Omental fat pad (tissue), 4 donors: ENCODE measurements at places on chromosomes 1 and 21. TPM values are rescaled to one million over a fixed set of nuclear protein-coding genes. Genes with fewer than 3 reads are reported as not detected.

Gene SPRR5
- not detected for total RNA-seq

Gene REN
- 1.4 TPM for total RNA-seq

Gene BARHL2
- total RNA-seq = not detected

Gene MX2
- total RNA-seq = 35.8 TPM

Gene KCNN3
- total RNA-seq = 2.4 TPM

Gene NBPF4
- total RNA-seq = not detected

- DNase-seq = no peak
These were observed 15.8 kb downstream of the DENND2D start for GRCh38 chr1:111184663-111185062.

DNA sequence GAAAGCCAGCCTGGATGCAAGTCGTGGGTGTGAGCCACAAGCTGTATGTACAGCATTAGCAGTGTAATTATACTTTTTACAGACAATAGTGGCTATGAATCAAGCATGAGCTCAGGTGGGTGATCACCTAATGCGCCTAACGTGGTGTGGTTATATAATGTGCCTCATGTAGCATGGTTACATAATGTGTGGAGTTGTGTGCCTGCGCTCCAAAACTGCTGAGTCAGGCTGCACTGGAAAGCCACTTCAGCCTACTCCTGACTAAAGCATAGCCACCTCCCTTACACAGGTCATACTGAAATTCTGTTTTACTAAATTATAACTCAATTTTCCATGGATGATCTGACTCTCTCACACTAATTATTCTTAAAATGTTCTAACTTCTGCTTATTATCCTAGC lies 69.8 kb downstream of the KCNT2 start:
- DNase-seq = no peak

DNA sequence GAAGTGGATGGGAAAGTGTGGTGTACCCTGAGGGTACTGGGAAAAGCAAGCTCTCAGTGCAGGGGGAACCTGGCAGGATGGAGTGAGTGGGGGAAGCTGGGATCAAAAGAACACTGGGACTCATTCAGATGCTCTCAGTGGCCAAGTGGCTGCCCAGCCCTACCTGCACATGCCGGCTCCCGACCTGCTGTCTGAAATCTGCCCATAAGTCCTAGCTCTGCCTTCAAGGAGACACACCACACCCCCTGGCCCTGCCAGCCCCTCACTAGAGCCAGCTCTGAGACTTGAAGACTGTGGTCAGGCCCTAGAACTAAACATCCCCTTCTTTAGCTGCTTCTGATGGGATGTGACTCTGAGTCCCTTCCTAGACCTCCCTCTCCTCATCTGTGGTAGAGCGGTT lies 2.2 kb downstream of the TMEM54 start:
- DNase-seq = no peak

GRCh38 chr1:200856716-200857357 lies 15.9 kb upstream of the GPR25 start:
- no peak for DNase-seq

GRCh38 chr1:171188388-171189266 lies 3.5 kb downstream of the FMO2 start:
- peak; percentile 58 for DNase-seq

GRCh38 chr1:114075105-114075504 lies 78.6 kb downstream of the SYT6 start:
- no peak for DNase-seq

GRCh38 chr1:54314696-54315095 lies 91.5 kb downstream of the SSBP3 start:
- no peak for DNase-seq

DNA sequence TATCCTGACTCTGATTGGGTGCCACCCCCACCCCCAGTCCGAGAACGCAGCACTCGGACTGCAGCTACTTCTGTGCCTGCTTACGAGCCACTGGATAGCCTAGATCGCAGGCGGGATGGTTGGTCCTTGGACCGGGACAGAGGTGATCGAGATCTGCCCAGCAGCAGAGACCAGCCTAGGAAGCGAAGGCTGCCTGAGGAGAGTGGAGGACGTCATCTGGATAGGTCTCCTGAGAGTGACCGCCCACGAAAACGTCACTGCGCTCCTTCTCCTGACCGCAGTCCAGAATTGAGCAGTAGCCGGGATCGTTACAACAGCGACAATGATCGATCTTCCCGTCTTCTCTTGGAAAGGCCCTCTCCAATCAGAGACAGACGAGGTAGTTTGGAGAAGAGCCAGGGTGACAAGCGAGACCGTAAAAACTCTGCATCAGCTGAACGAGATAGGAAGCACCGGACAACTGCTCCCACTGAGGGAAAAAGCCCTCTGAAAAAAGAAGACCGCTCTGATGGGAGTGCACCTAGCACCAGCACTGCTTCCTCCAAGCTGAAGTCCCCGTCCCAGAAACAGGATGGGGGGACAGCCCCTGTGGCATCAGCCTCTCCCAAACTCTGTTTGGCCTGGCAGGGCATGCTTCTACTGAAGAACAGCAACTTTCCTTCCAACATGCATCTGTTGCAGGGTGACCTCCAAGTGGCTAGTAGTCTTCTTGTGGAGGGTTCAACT lies 2.1 kb downstream of the RBM15 start:
- no peak for DNase-seq

GRCh38 chr1:58836408-58836807 lies 52.6 kb upstream of the JUN start:
- no peak for DNase-seq

DNA sequence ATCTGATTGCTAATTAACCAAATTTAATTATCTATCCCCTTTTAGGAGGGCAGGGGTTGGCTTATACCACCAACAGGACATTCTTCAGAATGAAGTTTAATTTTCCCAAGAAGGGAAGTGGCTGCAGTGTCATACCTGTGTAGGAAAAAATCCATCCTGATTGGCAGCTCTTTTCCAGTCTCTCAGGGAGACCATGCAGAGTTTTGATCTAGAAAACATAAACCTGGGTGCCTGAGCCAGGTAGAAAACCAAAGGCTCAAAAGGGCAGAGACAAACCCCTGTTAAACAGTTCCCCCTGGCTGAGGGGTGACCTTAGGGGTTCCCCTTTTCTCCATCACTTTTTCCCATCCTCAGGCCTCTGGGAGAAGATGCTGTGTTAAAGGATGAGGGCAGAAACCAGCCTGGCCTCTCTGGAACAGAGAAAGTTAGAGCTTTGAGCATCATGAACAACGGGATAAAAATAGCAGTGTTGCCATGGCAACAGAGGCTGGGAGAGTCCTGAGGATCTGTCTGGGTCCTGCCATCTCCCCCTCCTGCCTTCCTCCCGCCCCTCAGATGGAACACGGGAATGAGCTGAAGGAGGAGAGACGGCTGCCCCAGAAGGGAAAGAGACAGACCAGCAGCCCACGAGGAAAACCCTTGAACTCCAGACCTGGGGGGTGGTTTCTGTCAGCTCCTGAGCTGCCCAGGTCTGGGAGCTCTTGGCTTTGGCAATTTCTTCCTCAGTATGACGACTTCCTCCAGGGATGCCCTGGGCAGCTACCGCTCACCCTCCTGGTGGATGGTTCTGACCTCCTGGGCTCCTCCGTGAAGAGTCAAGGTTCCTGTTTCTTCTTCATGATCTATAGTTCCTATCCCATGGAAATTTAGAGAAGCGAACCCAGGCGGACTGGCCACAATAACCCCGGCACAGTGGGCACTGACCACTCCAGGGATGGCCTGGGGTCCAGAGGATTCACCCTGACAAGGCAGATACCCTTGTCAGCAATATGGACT lies 14.0 kb upstream of the LEMD1 start:
- DNase-seq = no peak

- no peak for DNase-seq
These were observed at the start of gene GFI1 for GRCh38 chr1:92486251-92487077. Gene GFI1, minus strand, starts transcription at chr1:92486925. Its CDS starts 3,438 bp downstream, at chr1:92483487.
